Left renal pelvis (tissue), 4 donors: ENCODE measurements at places on chromosomes 12 and 14.

DNA sequence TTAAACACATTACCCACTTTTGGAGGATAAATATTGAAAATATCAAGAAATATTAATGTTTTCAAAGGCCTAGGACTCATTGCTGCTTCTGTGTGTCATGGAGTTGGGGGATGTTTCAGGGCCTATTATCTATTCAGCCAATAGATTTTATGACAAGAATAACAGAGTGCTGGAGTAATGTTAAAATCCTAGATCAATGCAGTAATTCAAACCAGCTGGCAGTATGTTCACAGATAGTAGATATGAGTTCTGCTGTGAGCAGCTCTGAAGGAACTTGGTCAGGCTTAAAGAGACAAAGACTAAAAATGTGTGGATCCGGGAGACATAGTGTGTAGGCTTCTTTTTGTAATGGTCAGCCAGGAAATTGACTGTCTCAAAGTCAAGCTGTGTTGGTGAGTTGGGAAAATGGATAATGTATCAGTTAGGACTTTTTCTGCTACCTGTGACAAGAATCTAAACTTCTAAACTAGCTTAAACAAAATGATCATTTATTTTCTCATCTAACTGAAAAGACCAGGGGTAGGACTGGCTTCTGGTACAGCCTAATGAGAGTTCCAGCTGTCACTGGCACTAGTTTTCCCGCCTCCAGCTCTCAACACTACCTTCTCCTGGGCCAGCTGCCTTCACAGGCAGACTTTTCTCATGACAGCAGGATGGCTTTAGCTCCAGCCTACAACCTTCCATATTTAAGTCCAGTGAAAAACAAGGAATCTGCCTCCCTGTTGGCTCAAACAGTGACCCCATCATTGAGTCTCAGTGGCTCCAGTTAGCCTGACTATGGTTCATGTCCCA, 16.3 kb upstream of the POLR3B start:
- DNase-seq: no peak

GRCh38 chr12:105736498-105736897, 402.3 kb downstream of the NUAK1 start:
- DNase-seq: no peak

- DNase-seq: no peak
Measured at GRCh38 chr14:94175011-94175745, 1.1 kb downstream of the PPP4R4 start.

GRCh38 chr12:114921781-114922180, 237.8 kb upstream of the TBX3 start:
- no peak for DNase-seq

- DNase-seq: no peak
Measured at GRCh38 chr12:86741531-86741930, 485.3 kb upstream of the MGAT4C start.

- no peak for DNase-seq
Measured at GRCh38 chr12:96902076-96902475, 5.0 kb upstream of the NEDD1 start.

DNA sequence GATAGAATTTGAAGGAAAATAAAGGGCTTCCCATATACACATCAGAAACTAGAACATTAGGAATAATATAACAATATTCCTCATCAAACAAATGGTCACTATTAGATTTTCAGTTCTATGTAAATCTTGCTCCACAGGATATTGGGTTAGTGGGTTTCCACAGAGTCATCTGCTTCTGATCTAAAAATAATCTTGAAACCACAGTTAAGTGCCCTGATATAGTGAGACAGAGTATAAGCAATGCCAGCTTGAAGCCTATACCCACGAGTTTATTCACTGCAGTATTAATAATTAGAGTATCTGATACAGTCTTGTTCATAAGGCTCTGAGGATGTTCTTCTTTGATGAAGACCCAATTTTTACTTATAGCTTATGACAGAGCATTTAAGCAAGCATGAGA, 74.5 kb upstream of the ATF7IP start:
- DNase-seq: no peak

- no peak for DNase-seq
Measured at GRCh38 chr14:67581643-67582042, 18.4 kb downstream of the PIGH start.

GRCh38 chr12:63905544-63905943, 61.0 kb downstream of the SRGAP1 start:
- no peak for DNase-seq
